Foreskin melanocyte (primary cell): ENCODE measurements at places on chromosomes 16 and 17.

DNA sequence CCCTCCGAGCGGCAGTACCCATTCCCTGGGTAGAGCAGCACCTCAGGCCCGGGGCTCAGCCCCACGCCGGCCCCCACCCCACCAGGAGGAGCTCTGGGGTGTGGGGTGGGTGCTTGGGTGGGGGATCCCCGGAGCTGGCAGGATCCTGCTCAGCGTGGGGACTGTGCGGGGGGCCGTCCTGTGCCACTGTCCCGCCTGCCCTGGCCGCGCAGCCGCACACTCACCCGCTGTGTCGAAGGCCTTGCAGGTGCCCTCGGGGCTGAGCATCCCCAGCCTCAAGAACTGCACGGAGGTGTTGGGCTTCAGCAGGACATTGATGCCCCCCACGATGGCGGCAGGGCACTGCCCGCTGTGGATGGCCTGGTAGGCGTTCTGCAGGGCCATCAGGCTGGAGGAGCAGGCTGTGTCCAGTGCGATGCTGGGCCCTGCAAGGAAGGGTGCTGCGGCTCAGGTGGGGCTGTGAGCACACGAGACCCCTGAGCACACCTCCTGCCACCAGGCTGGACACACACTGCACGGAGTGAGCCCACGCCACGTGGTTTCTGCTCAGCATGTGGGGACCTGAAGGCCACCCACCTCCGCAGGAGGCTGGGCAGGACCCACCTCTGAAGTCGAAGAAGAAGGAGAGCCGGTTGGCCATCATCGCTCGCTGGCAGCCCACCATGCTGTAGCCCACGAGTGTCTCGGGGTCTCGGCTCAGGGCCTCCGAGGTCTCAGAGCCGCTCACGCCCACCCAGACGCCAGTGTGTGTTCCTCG is 4.9 kb downstream of the FASN start:
- DNase-seq, result no peak

- DNase-seq, result no peak
Measured at GRCh38 chr17:69009930-69010329, 50.8 kb downstream of the ABCA9 start.

DNA sequence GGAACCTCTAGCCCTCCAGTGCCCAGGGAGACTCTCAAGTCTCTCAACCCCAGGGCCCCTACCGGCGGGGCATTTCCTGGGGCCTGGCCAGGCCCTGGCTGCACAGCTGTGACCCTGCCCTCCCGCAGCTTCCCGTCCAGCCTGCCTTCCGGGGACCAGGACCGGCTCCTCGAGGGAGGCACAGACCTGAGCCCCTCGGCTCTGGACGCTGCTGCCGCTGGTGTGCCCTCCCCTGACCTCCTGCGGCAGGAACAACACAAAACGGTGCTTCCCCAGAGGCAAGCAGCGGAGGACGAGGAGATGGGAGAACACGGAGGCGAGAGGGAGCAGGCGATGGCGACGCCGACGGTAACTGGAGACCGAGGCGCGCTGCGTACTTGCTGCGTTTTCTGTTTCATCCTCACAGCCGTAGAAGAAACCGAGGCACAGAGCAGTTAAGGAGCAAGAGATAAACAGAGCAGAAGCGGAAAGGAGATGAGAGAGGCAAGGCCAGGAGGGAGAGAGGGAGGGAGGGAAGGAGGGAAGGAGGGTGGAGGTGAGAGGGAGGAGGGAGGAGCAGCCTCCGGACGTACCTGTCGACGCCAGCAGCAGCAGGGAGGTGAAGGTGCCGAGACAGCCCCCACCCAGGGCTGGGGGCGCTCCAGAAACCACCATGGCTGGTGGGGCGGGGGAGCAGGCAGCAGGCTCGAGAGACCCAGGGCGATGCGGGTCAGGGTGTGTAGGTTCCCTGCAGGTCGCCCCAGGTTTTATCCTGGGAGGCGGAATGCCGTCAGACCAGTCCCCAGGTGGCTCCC is at the start of gene PRSS22:
TSS of gene PRSS22 (minus strand) at position 720 of the 794 bp plus-strand sequence. CDS start at position 654, 66 bp downstream.
- no peak for DNase-seq

DNA sequence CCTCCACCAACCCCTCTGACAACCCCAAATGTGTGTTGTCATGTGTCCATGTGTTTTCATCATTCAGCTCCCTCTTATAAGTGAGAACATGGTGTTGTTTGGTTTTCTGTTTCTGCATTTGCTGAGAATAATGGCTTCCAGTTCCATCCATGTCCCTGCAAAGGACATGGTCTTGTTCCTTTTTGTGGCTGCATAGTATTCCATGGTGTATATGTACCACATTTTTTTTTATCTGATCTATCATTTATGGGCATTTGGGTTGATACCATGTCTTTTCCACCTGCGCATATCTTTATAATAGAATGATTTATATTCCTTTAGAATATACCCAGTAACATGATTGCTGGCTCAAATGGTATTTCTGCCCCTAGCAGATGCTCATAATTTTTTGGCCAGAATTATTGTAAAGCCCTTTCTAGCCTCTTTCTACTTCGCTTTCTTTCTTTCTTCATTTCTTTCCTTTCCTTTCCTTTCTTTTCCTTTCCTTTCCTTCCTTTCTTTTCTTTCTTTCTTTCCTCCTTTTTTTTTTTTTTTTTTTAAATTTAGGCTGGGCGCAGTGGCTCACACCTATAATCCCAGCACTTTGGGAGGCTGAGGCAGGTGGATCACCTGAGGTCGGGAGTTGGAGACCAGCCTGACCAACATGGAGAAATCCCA is 12.7 kb downstream of the REXO5 start:
- DNase-seq, result no peak

DNA sequence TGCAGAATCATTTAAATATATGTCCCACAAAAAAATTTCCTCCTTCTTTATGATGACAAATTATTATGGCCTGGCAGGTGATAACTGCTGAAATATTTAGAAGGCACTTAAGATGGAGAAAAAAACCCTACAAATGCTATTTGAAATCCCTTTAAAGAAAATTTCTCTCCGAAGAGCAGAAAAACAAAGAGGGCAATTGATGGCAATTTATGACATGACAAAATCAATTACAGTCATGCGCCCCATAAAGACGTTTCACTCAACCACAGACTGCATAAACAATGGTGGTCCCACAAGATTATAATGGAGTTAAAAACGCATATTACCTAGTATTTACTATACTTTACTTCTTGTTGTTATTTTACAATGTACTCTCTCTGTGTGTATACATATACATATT is 25.2 kb upstream of the KIF2B start:
- peak; percentile 6 for DNase-seq

GRCh38 chr16:67561501-67561823 is 864 bp upstream of the CTCF start:
- DNase-seq, result no peak

GRCh38 chr17:75915268-75915667 is 10.6 kb upstream of the MRPL38 start:
- no peak for DNase-seq

GRCh38 chr17:69654981-69655855 is 240.7 kb downstream of the MAP2K6 start:
- no peak for DNase-seq

DNA sequence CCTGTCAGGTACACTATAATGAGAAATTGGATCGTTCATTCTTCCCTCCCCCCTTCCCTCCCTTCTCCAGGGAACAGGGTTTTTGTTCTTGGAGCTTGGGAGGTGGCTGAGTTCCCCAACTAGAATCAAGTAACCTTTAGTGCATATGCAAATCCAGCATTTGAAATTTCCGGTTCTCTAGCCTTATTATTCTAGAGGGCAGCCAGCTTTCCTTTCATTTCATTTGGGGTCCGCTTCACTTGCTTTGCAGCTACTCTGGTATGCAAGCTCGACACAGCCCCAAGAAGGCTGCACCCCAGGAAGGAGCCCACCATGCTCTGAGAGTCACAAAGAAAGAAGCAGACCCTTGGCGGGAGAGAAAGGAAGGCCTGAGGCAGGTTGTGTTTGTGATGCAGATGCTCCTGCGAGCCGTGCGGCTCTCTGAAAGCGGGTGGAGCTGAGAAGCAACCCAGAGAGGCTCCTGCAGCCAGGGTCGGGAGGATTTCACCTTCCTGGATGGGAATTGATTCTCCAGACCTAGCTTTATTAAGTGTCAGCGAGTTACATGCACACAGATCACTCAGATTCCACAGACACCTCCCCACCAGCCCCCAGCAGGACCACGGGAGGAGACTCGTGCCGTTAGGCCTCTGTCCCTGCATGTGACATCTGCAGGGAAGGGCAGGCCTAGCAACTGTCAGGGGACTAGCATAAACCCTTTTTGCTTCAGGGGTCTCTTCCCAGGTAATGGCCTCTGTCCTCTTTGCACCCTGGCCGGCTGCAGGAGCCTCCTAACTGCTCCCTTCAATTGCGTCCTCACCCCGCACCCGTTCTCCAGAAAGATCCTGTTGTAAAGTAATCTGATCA is 34.5 kb downstream of the PMM2 start:
- no peak for DNase-seq

DNA sequence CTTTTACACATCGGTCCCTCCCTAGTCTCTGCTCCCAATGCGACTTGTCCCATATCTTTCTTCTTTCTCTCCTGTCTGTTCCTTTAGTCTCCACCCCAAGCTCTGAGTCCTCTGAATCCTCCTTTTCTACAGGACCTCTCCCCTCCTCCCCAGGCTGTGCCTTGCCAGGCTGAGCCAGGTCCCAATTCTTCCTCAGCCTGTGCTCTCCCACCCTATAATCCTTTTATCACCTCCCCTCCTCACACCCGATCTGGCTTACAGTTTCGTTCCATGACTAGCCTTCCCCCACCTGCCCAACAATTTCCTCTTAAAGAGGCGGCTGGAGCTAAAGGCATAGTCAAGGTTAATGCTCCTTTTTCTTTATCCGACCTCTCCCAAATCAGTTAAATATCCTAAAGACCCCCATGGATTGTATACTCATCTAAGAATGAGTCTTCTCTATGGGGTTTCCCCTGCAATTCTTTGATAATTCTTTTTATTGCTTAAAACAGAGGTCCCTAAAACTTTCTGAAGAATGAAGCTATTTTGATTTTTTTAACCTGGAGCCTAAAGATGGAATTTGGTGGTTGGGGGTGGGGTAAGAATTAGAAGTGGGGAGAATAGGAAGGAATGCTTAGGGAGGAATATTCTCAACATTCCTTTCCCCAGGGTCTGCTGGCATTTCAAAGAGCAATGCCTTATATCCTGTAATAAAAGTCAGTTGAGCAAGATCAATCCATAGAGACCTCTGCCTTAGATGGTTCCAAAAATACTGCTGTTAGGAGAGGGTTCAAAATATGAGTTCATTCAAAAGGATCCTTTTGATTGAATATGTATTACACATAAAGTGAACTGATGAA is 102.8 kb downstream of the MYO1D start:
- DNase-seq, result no peak
